ENCODE measurements at places on chromosomes 13 and 19. TPM values are rescaled to one million over a fixed set of nuclear protein-coding genes. Genes with fewer than 3 reads are reported as not detected.
A peak's percentile ranks its signal among the peaks of the same experiment; 100 is the strongest.

DNA sequence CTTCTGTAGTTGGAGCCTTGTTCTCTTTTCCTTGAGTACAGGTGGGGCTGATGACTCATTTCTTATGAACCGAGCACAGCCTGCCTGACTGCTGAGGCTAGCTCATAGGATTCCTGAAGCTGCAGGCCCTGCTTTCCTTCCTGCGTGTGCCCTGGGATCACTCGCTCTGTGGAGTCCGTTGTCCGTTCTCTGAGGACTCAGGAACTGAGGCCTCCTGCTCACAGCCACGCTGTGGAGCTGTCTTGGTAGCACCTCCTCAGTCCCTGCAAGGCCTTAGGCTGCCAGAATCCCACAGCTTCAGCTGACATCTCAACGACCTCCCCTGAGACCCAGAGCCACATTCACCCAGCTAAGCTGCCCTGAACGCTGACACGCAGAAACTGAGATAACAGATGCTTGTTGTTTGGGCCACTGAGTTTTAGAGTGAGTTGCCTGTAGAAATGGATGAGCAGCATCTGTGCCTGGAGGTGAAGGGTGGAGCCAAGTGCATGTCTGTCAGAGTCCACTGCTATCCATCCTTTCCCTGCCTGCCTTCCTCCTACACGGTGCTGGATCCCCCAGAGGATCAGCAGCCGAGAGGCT is 72.9 kb downstream of the ARHGEF7 start:
- peak; percentile 21 for DNase-seq

DNA sequence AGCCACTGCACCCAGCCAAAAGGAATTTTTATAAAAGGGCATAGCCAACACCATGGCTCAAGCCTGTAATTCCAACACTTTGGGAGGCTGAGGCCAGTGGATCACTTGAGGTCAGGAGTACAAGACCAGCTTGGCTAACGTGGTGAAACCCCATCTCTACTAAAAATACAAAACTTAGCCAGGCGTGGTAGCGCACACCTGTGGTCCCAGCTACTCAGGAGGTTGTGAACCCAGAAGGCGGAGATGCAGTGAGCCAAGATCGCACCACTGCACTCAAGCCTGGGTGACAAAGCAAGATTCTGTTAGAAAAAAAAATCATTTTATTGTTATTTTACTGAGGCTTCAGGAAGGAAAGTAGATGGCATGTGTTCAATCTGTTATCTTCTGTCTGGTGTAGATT is 31.3 kb upstream of the FOXO1 start:
- DNase-seq = no peak

DNA sequence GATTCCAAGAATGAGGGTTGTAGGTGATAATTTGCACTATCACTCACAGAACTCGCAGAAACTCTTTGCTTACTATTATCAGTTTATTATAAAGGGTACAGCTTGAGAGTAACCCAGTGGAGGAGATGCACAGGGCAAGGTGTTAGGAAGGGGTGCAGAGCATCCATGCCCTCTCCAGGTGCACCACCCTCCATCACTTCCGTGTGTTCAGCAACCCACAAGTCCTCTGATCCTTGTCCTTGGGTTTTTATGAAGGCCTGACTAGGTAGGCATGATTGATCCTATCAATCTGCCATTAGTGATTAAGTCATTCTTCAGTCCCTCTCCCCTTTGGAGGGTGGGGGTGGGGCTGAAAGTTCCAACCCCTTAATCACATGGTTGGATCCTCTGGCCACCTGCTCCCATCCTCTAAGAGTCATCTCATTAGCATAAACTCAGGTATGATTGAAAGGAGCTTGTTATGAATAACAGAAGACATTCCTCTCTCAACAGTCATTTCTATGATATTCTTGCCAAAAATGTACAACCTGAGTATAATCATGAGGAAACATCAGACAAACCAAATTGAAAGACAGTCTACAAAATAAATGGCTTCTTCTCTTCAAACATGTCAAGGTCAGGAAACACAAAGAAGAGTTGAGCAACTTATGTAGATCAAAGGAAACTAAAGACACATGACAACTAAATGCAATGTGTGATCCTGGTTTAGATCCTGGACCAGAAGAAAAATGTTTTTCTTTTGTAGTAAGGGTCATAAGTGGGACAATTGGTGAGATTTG is 225.4 kb downstream of the PCCA start:
- no peak for DNase-seq

Gene KLK4
- not detected for total RNA-seq

Gene ATP5F1D
- total RNA-seq = 55.6 TPM

Gene PVR
- 16.7 TPM for total RNA-seq

Gene GAS6
- total RNA-seq = 45.1 TPM

Gene UBE2L5
- not detected for total RNA-seq

Gene HTR2A
- total RNA-seq = 6.0 TPM

Gene URAD
- not detected for total RNA-seq

Gene EFNB2
- total RNA-seq = 3.4 TPM

Gene CFAP97D2
- not detected for total RNA-seq
